ENCODE measurements at places on chromosomes 7 and 10. TPM values are rescaled to one million over a fixed set of nuclear protein-coding genes. Genes with fewer than 3 reads are reported as not detected.

DNA sequence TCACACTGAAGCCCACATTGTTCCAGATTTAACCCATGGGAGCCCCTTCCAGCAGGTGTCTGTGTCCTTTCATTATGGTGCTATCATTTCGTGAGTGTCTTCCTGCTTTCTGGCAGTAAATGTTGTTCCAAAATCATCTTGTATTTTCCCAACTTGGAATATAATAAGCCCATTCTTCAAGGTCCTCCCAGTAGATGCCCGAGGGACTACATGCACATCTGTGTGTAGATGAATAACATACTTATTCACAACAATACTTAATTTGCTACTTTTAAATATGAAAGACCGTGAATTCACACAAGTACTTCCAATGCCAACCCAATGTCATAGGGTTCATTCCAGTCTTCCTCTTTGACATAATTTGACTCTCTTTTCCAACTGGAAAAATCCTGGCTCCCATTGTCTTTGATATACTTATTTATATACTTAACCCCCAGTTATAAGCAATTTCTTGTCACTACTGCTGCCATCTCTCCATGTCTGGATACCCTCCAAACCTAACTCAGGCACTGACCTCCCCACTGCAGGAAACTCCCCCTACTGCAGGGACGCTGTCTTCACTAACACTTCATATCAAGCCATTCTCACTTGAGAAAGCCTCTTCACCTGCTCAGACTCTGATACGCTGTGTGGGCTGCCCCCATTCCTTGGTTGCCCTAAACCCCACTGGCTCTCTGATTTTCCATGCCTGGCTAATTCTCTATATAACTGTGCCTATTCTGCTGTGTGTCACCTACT lies 1119.2 kb downstream of the CNTNAP2 start:
- no peak for DNase-seq

- DNase-seq, result no peak
These were observed 113.9 kb downstream of the CACNB2 start for GRCh38 chr10:18254086-18254485.

GRCh38 chr10:5958077-5958476 lies 19.3 kb downstream of the IL15RA start:
- no peak for DNase-seq

ANXA8 gene
- total RNA-seq, result not detected

ZNF722 gene
- total RNA-seq, result not detected
